ENCODE measurements at places on chromosomes 11 and 22.

DNA sequence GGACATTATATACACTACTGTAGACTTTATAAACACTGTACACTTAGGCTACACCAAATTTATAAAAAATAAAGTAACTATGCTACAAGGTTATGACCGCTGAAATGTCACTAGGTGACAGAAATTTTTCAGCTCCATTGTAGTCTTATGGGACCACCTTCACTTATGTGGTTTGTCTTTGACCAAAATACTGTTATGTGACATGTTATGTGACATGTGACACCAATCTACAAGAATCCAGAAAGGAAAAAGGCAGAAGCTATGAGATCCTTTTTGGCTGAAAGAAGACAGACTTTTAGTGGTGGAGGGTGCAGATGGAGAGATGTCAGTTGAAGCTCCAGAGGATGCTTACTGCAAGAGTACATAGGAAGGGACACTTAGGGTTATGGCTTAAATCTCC lies 1378.4 kb upstream of the TENM4 start:
- DNase-seq, result no peak

DNA sequence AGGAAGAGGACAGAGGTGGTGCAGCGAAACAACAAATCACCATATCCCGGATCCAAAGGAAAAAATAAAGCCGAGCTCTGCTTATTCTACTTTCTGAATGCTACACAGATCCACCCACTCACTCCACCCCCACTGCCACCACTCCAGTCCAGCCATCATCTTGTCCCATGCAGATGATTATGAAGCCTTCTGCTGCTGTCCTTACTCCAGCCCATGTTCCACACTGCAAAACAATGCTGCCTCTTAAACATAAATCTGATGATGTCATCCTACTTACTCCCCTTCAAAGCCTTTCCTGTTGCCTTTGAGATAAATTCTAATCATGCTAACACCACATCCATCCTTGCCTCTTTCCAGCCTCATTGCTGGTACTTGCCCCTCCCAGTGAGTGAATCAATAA lies 6.5 kb upstream of the DRD2 start:
- no peak for DNase-seq

- no peak for DNase-seq
Measured at GRCh38 chr11:2142300-2142759, 3.1 kb upstream of the IGF2 start.

DNA sequence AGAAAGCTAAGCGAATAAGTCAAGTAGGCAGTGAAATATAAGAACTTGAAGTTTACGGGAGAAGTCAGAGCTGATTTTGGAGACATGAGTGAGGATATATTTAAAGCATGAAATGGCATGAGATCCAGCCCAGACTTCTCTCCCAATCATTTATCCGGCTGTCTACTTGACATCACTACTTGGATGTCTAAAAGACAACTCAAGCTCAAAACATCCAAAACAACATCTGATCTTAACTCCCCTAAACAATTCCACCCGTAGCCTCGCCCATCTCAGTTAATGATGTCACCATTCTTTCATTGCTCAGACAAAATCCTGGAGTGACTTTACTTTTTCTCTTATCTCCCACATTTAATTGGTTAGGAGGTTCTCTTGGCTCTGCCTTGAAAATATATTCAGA lies 44.5 kb downstream of the WEE1 start:
- no peak for DNase-seq

DNA sequence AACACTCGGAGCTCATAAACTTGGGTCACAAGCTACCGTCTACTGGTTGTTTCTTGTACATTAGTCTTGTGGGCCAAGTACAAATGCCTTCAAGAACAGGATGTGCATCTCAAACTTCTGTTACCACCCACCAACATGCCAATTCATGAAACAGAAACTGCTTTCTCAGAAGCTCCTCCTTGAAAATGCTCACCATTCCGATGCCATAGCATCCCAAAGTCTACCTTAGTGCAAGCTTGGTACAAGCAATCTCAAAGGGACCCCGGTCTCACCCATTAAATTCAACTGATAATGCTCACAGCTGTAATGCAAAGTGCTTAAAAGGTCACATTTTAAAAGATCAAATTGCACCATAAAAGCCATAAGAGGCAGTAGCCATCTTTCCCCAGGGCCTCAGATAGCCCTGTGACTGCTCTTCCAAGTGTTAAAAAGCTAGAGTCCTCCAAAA lies 31.8 kb upstream of the CCDC34 start:
- DNase-seq, result no peak

GRCh38 chr22:35605369-35605680 lies 11.8 kb downstream of the MB start:
- DNase-seq, result no peak

Measured in left cardiac atrium (tissue), 4 donors.